A172 (cell line): ENCODE measurements at places on chromosomes 5 and 9. TPM values are rescaled to one million over a fixed set of nuclear protein-coding genes. Genes with fewer than 3 reads are reported as not detected.

Gene PAX5
- 0.03 TPM in 1 of 2 replicates, not detected in the other for total RNA-seq

Gene MEF2C
- total RNA-seq = 0.41 and 2.4 TPM in 2 replicates

Gene COL5A1
- 185 and 205 TPM in 2 replicates for total RNA-seq

Gene TLR4
- 11.6 and 18.5 TPM in 2 replicates for total RNA-seq

DNA sequence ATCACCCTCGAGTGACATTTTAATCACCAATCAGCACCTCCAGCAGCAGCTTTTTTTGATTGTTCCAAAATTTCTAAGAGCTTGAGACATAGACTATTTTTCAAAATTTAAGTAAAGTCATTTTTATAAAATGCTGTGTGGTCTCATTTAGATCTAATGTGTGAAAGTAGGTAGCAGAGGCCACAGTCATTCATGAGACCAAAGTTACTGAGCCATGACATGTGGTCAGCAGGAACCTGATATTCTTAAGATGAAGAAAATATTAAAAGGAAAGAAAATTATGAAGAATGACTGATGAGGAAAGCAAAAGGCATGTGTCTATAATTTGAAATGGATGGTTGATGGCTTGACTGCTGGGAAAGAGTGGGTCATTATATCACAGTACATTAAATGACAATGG, 7.2 kb downstream of the FREM1 start:
- no peak for DNase-seq

- no peak for DNase-seq
Measured at GRCh38 chr5:11197726-11198125, 436.7 kb upstream of the DAP start.

- no peak for DNase-seq
Measured at GRCh38 chr5:112822456-112822855, 38.6 kb upstream of the SRP19 start.

GRCh38 chr5:156103155-156103885, 223.6 kb upstream of the SGCD start:
- DNase-seq = peak; percentile 85

DNA sequence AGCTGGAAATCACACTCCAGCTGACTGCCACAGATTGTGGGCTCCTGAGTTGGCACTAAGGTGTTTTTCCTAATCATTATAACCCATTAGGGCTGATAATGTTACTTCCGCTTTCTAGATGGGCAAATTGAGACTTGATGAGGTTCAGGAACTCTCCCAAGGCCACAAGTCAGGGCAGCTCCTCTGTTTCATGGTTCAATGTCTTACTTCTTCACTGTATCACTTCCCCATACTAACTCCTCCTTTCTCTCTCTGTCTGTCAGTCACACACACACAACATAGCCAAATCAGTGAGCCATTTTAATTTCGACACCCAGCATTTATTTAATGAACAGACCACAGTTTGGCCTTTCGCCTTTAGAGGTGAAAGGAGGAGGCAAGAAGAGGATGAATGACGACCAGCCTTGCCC, 17.8 kb upstream of the TRAF1 start:
- no peak for DNase-seq

GRCh38 chr5:129001841-129002526, 36.7 kb downstream of the SLC27A6 start:
- no peak for DNase-seq

- DNase-seq = no peak
Measured at GRCh38 chr9:98794802-98795201, 1.6 kb downstream of the ANKS6 start.

- no peak for DNase-seq
Measured at GRCh38 chr5:179110528-179110927, 50.4 kb downstream of the ZNF354C start.

DNA sequence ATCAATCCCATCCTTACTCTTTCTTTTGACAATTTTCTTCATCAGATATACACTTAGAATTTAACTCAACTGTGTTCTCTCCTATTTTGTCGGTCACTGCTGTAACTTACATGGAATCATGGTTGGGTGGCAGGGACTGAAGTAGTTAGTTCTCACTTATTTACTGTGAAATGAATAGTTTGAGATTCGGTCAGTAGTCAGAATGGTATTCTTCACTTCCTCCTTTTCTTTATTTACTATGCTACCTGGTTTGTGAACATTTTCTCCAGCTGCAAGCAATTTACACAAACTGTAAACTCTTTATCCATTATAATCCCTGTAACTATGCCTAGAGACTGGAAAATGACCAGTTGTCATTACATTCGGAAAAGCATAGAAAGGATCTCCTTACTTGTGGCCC, 41.5 kb upstream of the GDNF start:
- no peak for DNase-seq

DNA sequence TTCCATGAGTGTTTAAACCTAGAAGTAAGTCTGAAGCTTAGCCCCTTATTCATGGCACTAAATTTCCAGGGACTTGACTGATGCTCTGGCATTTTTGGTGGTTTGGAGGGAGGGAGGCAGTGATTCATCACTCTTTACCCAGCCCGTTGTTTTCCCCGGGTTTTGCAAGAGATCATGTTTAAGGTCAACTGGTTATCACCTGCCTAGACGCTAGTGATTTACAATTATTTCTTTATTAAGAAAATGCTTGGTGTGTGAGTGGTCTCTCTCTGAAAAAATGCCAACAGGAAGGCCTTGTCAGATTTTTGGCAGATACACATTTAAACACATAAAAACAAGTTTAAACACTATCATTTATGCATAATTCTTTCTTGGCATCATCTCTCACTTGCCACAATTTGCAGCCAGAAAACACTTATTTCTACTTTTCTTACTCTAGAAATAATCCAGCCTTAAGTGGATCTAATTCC, 737.9 kb upstream of the ZNF608 start:
- DNase-seq = peak; percentile 96

DNA sequence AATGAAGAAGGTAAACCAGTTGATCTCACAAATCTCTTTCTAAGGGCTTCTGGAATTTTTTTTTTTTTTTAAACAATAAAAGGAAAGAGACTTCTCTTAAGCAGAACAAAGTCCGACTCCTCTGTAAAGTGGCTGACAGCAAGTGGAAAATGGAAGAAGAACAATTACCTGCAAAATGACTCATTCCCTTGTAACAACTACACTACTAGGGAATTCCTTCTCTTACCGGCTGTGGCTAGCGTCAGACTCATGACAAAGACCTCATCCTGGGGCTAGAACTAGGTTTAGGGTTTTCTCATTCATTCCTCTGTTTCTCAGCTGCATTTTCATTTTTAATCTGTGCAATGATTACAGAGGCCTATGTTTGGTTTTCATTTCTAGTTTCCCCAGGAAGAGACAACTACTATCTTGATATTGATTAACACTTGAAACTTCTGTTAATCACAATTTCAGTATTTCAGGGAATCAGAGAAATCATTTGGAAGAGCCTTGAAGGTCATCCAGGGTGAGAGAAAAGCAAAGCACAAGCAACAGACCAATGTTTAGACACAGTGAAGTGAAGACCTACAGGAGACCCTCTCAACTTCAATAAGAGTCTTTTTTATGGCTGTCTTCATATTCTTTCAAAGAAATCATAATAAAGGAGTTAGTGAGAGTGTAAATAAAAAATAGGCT, 437.9 kb downstream of the RAB3C start:
- DNase-seq = peak; percentile 38
